ENCODE measurements at places on chromosomes 1 and 21. TPM values are rescaled to one million over a fixed set of nuclear protein-coding genes. Genes with fewer than 3 reads are reported as not detected.

RIPK4 gene
- total RNA-seq = not detected

CHIA gene
- not detected for total RNA-seq

DTL gene
- total RNA-seq = 90.4 TPM

SMPDL3B gene
- total RNA-seq = 0.30 TPM

ZNF593OS gene
- not detected for total RNA-seq

TSPAN1 gene
- not detected for total RNA-seq

KISS1 gene
- not detected for total RNA-seq

CD1E gene
- not detected for total RNA-seq

PKP1 gene
- not detected for total RNA-seq

DRAXIN gene
- not detected for total RNA-seq

VWA5B1 gene
- total RNA-seq = not detected

PCBP3 gene
- 7.5 TPM for total RNA-seq

RBBP5 gene
- 27.2 TPM for total RNA-seq

RNU1-4 gene
- total RNA-seq = 1,962 TPM

RPL22 gene
- 463 TPM for total RNA-seq

KCNJ6 gene
- not detected for total RNA-seq

JMJD4 gene
- 35.1 TPM for total RNA-seq

VSIG8 gene
- total RNA-seq = not detected

AK4 gene
- 138 TPM for total RNA-seq

PDE4B gene
- total RNA-seq = 10.9 TPM

LPAR3 gene
- total RNA-seq = 0.21 TPM

AUNIP gene
- total RNA-seq = 12.0 TPM

ACTA1 gene
- not detected for total RNA-seq

CLIC6 gene
- not detected for total RNA-seq

PPFIA4 gene
- total RNA-seq = 35.1 TPM

IGSF3 gene
- 2.2 TPM for total RNA-seq

CCNL2 gene
- total RNA-seq = 144 TPM

SNRNP40 gene
- total RNA-seq = 132 TPM

LINGO4 gene
- not detected for total RNA-seq

Measured in activated CD4-positive, alpha-beta T cell treated with anti-CD3 and anti-CD28 coated beads, Interleukin-2, amount 10 ng/mL, durations not matched to agents 24 days and 14 days (primary cell).